Right forelimb (tissue), 1 donor: ENCODE measurements at places on chromosomes 5 and 9.

- DNase-seq = no peak
Measured at GRCh38 chr9:71886015-71886414, 25.0 kb downstream of the ABHD17B start.

GRCh38 chr9:79273311-79273710 is 298.5 kb upstream of the TLE4 start:
- no peak for DNase-seq

GRCh38 chr5:141866096-141866495 is 12.1 kb downstream of the PCDH1 start:
- DNase-seq = no peak

DNA sequence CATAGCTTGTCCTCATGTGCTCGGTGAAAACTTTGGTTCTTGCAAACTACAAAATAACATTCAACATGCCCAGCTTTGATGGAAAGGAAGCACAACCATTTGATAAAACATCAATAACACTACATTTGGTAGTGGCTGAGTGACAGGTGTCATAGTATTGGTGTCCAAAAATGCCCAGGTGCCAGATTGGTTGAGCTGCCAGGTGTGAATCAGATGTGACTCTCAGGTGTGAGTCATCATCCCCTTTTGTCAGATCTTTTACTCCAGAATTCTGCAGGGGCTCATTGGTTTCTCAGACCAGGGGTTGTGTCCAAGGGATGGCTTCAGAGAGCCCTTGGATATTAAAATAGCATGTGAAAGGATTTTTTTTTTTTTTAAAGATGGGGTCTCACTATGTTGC is 22.5 kb upstream of the POMT1 start:
- no peak for DNase-seq

- no peak for DNase-seq
Measured at GRCh38 chr5:17118631-17119030, 98.8 kb upstream of the BASP1 start.

DNA sequence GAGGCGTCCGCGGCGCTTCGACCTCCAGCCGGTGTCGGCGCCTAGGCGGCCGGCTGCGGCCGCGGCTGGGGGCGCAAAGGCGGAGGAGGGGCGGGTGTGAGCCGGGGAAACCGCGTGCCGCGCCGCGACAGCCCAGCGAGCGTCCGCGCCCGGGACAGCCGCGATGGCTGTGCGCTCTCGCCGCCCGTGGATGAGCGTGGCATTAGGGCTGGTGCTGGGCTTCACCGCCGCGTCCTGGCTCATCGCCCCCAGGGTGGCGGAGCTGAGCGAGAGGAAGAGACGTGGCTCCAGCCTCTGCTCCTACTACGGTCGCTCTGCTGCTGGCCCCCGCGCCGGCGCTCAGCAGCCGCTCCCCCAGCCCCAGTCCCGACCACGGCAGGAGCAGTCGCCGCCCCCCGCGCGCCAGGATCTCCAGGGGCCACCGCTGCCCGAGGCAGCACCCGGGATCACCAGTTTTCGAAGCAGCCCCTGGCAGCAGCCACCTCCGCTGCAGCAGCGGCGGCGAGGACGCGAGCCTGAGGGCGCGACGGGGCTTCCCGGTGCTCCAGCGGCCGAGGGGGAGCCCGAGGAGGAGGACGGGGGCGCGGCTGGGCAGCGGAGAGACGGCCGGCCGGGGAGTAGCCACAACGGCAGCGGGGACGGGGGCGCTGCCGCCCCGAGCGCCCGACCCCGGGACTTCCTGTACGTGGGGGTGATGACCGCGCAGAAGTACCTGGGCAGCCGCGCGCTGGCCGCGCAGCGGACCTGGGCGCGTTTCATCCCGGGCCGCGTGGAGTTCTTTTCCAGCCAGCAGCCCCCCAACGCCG is 605 bp downstream of the CHSY3 start:
- DNase-seq = peak; percentile 71

DNA sequence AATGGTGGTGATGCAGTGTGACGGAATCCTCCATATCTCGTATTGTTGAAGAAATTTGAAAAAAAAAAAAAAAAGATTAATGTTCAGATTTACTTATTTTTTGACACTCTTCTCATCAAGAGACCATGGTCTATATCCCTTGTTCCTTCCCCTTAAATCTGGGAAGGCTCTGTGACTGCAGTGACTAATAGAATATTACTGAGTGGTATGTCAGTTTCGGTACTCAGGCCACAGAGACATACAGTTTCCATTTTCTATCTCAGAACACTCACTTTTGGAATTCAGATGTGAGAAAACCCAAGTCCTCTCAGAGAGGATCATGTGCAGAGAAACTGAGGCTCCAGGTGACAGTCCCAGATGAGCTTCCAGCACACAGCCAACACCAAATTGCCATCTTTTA is 1193.5 kb downstream of the DTWD2 start:
- no peak for DNase-seq

- DNase-seq = no peak
Measured at GRCh38 chr5:113612060-113612496, 98.6 kb downstream of the YTHDC2 start.

DNA sequence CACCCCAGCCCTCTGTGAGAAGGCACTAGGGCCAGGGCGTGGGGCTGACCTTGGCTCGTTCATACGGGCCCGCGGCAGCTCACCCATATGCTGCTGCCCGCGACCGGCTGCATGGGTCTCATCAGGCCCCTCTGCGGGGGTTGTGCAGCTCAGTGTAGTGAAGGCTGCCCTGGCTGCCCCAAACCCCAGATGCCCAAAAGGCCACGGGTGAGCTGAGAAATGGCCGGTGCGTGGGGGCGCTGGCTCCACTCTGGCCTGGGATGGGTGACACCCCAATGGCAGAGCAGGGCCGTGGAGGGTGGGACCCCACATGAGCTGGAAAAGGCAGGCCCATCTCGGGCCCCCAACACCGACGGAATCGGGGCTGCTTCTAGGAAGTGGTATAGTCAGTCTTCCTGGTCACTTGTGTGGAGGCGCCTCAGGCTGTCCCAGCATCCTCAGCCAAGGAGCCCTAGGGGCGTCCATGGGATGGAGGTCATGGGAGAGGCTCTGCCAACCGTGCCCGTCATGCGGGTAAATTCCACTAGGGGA is 19.4 kb upstream of the LRRC14B start:
- DNase-seq = peak; percentile 35

DNA sequence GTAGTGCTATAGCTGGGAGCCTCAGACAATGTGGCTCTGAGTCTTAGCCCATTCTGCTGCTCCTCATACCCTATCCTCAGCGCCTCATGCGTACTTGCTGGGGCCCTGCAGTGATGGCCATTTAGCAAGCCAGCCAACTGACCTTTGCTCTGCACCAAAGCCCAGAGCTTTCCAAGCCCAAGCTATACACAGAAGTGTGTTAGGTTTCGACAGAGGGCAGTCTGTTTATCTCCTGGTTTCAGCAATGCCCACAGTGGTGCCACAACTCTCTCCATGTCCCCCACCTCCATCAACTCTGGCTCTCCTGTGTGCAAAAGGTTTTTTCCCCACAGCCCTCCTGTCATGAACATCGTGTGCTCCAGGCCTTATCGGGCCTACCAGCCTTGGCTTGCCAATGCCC is 16.9 kb downstream of the GNG10 start:
- DNase-seq = no peak

DNA sequence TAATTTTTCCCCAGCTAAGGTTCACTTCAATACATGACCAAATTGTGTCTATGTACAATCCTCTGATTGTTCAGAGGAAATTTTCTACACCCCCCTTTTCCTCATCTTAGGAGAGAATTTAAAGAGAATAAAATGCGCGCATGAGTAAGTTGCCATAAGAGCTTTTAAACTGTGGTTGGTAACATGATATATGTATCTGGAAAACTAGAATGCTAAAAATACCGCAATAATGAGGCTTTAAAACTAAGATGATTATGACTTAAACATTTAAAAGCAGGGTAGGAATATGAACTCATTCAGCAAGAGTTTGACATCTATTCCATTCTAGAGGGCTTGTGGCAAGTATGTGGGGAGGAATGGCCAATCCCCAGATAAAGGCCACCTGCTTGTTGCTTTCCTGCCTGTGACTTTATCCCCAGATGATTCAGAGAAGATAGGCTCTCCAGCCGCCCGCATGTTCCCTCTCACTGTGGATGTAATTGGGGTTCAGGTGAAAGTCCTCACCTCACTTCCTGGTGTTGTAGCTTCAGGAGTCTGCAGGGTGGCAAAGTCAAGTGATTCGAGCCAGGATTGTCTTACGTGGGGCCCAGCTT is 26.5 kb upstream of the BASP1 start:
- DNase-seq = no peak

GRCh38 chr5:107605596-107606125 is 65.1 kb downstream of the EFNA5 start:
- DNase-seq = no peak

- DNase-seq = no peak
Measured at GRCh38 chr9:96026655-96027213, 151.2 kb downstream of the ERCC6L2 start.

DNA sequence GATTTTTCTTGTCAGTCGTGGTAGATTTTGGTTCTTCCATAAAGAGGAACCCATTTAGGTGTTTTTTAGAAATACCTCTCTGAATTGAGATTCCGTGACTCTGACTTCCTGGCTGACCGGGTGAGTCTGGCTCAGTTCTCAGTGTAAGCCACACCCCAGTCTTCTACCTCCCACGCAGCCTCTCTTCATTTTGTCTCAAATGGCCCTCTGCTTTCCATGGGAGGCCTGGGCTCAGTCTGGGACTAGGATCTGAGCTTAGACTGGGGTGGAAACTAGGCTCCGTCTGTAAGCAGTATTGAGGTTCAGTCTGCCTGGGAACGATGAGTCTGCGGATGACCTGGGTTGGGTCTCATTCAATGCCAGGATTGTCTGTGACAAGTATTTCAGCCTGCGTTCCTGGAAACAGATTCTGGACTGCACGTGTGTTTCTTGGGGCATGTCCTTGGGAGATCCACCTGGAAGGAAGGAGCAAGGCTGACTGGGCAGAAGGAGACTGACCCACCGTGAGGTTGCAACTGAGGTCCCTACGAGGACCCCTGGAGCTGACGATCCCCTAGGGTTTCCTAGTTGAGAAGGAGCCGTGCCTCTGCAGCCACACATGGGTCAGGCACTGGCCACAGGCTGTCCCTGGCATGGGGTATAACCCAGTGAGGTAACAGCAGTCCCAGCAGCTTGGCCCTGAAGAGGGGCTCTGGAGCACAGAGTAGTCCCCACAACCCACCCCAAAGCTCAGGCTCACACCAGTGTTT is 12.4 kb upstream of the CRB2 start:
- no peak for DNase-seq

GRCh38 chr9:116137581-116137980 is 16.0 kb upstream of the PAPPA start:
- no peak for DNase-seq

DNA sequence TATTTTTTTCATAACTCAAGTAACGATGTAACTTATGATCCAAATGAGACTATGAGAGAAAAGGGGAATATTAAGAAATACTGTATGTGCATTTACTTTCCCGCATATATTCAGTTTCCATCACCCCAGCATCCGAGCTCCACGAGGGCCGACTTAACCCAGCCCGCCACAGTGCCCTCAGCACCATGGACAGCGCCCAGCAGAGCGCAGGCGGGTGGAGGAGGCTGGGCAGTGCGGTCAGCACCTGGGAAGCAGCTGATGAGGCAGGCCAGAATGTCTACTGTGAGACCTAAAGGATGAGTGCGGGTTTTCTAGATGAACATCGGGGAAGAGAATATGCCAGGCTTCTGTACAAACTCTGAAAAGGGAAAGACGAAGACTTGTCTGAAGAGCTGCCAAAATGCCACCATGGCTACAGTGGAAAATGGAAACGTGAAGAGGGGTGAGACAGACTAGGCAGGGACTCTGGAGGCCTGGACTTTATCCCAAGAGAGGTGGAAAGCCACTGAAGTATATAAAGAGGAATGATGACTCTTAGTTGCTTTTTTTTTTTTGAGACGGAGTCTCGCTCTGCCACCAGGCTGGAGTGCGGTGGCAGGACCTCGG is 34.5 kb upstream of the MED27 start:
- DNase-seq = peak; percentile 81
